NCI-H460 (cell line): ENCODE measurements at places on chromosomes 6 and 20. TPM values are rescaled to one million over a fixed set of nuclear protein-coding genes. Genes with fewer than 3 reads are reported as not detected.

TREML1 gene
- total RNA-seq: not detected in 2 replicates

CALHM6 gene
- 0.45 TPM in 1 of 2 replicates, not detected in the other for total RNA-seq

HINT3 gene
- 43.7 and 45.4 TPM in 2 replicates for total RNA-seq

EFHC1 gene
- total RNA-seq: 28.7 and 35.3 TPM in 2 replicates

MEP1A gene
- not detected in 2 replicates for total RNA-seq

GRCh38 chr20:17759449-17759848 is 59.7 kb downstream of the BANF2 start:
- no peak for DNase-seq

GRCh38 chr6:10621213-10621612 is 73.2 kb downstream of the C6orf52 start:
- no peak for DNase-seq

DNA sequence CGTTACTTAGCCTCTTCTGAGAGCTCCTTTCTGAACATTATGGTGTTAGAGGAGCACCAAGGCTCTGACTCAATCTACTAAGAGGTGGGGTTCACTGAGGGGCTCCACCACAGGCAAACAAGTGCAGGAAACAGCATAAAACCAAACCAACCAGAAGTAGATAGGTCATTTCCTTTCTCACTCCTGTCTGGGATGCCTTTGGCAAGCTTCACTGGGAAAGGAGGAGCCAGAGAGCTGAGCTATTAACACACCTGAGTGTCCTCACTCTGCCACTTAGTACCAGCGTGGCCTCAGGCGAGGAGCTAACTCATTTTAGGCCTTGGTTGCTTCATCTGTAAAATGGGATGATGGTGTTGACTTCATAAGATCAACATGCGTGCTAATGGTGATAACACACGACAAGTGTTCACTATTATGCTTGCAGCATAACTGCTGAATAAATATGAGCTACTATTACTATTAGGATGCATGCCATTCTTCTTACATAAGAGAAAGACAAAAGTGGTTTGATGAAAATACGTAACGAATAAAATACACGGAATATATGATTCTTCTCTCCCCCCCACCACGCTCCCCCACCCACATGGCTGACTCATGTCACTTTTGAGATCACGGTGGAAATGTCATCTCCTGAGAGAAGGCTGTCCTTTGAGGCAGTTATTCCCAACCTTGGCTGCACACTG is 185.4 kb downstream of the BCAS1 start:
- no peak for DNase-seq

- DNase-seq: no peak
Measured at GRCh38 chr20:32589256-32589655, 4.1 kb upstream of the NOL4L start.

DNA sequence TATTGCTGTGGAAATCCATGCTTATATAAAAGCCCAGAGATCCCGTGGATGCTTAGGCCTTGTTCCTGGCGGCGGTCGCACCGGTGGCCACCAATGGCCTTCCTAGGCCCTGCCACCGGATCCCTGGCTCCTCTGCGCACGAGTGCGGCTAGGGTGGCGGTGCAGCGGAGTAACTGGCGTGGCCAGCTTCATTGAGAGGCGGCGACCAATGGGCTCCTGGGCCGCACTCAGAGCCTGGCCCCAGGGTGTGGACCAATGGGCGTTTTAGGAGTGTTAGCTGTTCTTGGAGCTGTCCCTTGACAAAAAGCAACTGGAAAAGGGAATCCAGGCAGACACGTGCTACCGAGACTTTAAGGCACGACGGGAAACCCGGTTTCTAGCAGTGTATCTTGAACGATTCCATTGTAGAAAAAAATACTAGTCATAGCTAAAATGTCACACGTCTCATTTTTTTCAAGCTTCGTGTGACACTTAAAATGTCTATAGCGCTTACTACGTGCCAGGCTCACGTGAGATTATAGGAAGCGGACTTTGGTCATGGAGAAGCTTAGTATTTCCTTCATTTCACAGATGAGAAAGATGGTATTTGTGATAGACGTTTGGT is 1.7 kb downstream of the AMD1 start:
- DNase-seq: peak; percentile 74

DNA sequence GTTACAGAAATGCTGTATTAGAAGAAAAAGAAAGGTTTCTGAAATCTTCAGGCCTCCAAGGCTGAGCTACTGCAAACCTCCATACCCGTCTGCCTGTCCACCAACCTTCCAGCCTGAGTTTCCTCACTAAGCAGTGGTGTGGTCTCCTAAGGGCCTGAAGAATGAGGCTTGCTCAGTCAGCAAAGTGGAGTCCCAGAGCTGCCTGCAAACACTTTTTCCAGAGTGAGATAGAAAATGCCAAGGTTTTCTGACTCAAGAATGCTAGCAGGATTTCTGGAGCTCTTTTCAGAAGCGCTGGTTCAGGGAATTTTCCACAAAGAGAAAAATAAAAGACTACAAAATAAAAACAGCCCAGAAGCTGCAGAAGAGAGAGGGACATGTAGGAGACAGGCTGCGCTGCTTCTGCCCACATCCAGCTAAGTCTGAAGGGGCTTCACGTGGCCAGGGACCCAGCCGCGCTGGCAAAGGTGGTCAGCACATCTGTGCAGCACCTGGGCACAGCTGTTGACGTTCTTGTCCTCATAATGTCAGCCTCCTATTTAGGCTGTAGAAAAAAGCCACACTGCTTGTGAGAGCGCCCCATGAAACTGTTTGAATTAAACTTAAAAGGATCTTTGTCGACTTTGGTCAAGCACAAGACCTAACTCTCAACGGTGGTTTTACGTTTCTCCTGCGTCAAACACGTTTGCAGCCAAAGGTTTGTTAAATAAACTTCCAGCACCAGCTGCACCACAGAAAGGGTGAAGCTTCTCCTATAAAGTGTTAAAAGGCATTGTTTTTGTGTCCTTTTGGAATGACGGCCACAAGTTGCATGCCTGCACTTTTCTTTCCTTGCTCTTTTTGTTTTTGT is 209.0 kb downstream of the THBS2 start:
- no peak for DNase-seq

- DNase-seq: no peak
Measured at GRCh38 chr6:167327391-167327790, 2.5 kb downstream of the TTLL2 start.

- DNase-seq: no peak
Measured at GRCh38 chr6:148818939-148819575, 72.2 kb downstream of the UST start.

GRCh38 chr6:156648616-156649015 is 128.6 kb upstream of the ARID1B start:
- no peak for DNase-seq
